ENCODE measurements at places on chromosomes 7 and 10.

- DNase-seq = no peak
These were observed 253.5 kb downstream of the MALRD1 start for GRCh38 chr10:19302117-19302516.

DNA sequence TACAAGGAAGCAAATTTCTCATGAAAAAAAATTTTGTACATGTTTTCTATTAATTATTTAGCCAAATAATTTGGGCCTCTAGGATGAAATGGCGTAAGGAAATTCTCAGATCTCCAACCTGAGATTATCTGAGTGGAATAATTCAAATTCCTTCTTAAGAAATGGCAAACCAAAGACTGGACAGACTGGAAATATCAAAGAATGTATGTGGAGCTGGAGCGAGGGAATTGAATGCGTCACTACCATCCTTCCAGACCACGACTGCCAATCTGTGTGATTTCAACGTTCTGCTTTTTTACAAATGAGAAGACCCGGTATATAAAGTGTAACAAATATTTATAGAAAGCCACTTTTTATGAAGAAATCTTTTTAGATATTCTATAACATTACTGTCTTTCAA lies 12.4 kb upstream of the BLNK start:
- DNase-seq = no peak

- no peak for DNase-seq
These were observed 29.5 kb downstream of the NUDT5 start for GRCh38 chr10:12165999-12166775.

DNA sequence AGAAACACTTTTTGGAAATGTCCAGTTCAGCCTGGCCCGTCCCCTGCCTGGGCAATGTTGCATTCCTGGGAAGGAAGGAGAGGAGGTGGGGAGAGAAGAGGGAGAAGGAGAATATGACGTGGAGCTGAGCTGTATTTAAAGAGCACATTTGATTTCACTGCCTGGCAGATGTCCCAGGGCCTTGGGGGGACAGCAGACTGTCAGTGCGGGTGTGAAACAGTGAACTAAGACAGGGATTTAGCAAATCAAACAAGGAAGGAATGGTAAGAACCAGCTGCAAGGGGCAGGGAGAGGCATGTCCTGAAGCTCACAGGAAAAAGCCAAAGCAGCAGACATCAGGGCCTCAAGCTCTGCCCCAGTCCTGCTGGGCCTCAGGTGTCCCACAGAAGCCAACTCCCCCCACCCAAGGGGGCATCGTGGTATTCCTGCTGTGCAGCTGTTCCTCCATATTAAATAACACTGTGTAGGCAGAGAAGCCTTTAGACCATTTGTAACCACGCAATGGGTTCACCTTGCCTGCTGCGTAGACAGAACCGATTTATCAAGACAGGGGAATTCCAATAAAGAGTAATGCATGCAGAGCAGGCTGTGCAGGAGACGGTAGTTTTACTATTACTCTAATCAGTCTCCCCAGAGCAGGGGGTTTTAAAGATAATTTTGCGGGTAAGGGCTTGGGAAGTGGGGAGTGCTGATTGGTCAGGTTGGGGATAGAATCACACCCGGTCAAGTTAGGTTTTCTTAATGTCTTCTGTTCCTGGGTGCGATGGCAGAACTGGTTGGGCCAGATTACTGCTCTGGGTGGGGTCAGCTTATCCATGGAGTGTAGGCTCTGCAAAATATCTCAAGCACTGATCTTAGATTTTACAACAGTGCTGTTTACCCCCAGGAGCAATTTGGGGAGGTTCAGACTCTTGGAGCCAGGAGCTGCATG lies 18.3 kb downstream of the LEP start:
- DNase-seq = no peak

- DNase-seq = peak; percentile 68
These were observed 1037.0 kb downstream of the CNTNAP2 start for GRCh38 chr7:147153571-147153970.

GRCh38 chr10:50917486-50917885 lies 32.1 kb upstream of the A1CF start:
- DNase-seq = no peak

GRCh38 chr10:103915796-103916195 lies 2.2 kb downstream of the STN1 start:
- DNase-seq = no peak

GRCh38 chr7:142200206-142200605 lies 57.7 kb downstream of the PRSS58 start:
- DNase-seq = no peak

GRCh38 chr10:70323138-70323696 lies 39.4 kb upstream of the NPFFR1 start:
- DNase-seq = no peak

DNA sequence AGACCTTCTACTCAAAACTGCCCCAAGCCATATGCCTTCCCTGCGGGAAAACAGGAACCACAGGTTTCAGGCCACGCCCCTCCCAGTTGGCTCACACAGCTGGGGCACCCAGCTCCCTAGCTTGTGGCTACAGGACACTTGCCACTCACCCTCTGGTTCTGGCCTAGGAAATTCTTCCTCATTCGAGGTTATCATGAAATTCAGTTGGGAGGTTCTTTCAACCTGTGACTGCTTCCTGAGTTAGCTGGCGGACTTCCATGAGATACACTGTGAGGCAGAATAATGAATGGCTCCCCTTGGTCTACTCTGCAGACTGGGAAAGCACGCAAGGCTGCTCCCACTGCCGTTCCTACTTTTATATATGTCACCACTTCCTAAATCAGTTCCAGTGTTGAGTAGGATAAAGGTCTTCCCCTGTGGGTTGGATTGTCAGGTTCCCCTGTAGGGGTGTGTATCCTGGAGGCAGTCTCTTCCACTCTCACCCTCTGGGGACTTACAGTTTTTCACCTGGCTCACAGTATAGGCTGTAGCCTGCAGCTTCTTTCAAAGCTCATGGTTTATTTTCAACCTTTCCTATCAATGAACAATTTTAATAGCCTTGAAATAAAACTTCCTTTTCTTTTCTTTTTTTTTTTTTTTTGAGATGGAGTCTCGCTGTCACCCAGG lies 37.0 kb downstream of the GPR22 start:
- peak; percentile 43 for DNase-seq

GRCh38 chr7:100547872-100548271 lies 8.9 kb downstream of the AGFG2 start:
- DNase-seq = no peak

DNA sequence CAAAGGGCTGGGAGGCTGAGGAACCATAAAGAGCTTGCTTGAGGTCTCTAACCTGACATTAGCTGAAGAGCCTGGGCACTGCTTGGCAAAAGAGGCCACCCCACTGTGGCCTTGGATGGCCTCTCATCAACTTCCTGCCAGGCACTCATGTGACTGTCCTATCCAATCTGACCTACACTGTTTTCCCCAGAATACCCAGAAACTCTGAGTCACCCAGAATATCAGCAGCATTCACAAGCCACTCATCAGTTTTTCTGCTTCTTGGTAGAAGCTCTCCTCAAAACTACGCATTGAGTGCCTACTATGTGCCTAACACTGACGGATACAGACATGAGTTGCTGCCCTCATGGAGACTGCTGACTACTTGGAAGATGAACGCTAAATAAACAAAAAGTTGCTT lies 4.1 kb upstream of the NT5C2 start:
- DNase-seq = peak; percentile 40

DNA sequence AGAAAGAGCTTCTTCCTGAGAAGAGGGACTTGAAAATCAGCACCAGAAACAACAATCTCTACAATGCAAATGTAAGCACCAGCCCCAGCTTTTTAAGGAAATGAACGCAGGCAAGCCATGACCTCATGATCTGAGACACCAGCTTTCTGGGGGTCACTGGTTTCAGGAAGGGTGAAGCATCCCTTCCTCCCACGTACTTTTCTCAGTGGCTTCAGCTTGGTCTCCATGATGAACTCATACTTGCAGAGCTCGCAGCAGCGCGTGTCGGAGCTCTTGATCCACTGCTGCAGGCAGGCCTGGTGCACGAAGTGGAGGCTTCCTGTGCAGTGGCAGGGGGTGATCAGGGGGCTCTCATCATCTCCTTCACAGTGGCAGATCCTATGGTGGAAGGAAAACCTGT lies 87.0 kb downstream of the ALOX5 start:
- DNase-seq = no peak

DNA sequence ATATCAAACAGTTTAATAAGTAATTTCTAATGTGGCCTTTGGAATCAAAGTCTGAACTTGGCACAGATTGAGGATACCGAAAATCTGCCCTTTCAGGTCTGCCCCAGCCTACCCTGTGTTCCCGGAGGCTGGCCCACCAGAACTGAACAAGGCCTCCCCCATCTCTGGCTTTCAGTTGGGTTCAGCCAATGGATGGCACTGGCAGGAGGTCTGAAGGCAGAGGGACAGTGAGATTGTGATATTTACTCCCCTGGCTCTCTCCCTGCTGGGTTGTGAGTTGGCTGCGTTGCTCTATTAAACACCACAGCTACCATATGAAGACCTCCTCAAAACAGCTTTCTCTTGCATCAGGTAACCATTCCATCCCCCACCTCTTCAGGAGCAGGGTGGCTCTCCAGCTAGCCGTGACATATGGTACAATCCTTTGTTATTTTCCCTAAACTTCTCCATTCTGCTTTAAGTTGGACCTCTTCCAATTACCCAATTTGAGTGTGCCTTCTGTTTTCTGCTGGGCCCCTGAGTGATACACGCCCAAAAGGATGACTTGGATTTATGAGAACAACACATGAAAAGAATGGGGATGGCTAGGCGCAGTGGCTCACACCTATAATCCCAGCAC lies 28.1 kb downstream of the DNMBP start:
- DNase-seq = no peak

GRCh38 chr10:78165617-78166016 lies 132.0 kb downstream of the RPS24 start:
- no peak for DNase-seq

- no peak for DNase-seq
These were observed 2.9 kb downstream of the BNIP3 start for GRCh38 chr10:131978851-131979250.

DNA sequence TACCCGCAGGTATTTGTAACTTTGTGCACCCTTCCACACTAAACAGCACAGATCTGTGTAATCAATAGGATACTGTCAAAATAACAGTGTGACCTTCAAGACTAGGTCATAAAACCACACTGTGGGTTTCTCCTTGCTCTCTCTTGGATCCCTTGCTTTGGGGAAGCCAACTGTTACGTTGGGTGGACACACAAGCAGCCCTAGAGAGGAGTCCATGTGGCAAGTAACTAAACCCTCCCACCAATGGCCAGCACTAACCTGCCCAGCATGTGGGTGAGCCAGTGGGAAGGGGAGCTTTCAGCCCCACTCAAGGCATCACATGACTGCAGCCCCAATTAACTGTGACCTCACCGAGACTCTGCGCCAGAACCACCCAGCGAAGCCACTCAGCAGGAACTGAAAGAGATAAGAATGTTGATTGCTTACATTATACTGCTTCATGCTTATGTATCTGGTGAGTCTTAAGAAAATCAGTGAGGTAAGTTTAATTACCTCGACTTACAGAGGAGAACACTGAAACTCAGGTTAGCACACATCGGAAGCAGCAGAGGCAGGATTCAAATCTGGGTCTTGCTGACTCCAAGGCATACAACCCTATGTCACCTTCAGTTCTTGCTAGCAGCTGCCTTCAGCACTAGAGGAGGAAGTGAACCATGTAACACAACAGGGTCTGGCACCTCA lies 9.4 kb upstream of the ZC3HAV1 start:
- no peak for DNase-seq

DNA sequence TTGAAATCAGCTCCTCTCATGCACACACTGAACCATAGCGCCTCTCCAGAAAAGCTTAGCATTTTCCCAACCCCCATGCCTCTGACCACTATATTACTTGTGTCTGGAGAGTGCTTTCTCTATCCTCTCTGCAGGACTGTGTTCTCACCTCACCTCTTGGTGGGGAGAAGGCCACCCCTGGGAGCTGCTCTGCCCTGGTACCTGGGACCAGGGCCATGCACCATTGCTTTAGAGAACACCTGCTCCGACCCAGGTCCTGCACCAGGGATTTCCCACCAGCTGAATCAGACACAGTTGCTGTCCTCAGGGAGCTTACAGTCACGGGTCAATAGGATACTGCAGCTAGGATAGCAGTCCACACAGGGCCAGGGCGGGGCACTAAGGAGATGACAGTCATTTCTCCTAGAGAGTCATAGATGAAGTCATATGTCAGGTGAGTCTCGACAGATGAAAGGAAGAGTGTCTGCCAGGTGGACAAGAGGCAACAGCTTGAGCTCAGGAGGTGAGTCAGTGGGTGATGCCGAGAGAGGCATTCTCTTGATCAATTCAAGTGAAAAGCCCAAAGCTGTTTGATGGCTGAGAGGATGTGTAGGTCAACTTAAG lies 619 bp upstream of the LMTK2 start:
- DNase-seq = peak; percentile 20

GRCh38 chr7:2521952-2522591 lies 2.5 kb downstream of the LFNG start:
- DNase-seq = peak; percentile 39

DNA sequence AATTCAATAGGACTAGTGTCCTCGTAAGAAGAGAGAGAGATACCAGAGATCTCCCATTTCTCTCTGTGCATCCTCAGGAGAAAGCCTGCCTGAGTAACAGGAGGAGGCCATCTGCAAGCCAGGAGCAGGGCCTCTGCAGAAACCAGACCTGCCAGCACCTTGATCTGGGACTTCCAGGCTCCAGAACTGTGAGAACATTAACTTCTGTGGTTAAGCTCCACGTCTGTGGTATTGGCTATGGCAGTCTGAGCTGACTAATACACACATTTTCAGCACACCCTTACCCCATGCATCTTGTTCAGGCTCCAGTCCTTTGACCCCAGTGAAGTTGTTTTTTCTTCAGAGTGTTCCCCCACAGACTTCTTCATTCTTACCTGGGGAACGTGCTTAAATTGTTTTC lies 3.1 kb upstream of the CRTAC1 start:
- DNase-seq = no peak

DNA sequence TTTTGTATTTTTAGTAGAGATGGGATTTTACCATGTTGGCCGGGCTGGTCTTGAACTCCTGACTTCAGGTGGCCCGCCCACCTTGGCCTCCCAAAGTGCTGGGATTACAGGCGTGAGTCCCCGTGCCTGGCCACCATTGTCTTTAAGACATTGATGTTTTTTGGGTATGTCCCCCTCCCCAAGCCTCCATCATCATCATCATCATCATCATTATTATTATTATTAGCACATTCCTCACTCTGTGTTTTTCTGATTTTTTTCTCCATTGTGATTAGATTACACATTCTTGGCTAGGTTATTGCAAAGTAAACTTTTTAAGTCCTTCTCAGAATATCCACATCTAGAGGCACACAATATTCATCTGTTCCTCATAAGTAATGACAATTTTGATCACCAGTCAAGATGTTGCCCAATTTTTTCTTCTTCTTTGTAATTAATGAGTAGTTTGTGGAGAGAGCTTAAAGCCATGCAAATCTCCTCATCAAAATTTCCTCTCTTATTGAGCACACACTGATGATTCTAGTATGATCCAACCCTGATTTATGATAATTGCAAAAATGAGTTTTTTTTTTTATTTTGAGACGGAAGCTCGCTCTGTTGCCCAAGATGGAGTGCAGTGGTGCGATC lies 47.5 kb downstream of the EPC1 start:
- DNase-seq = no peak

Measured in RPMI8226 (cell line).